ENCODE measurements at places on chromosomes 6 and 20. TPM values are rescaled to one million over a fixed set of nuclear protein-coding genes. Genes with fewer than 3 reads are reported as not detected.

The LY6G6C gene
- 0.24 TPM for total RNA-seq

The ADGB gene
- total RNA-seq: not detected

The HS3ST5 gene
- 14.4 TPM for total RNA-seq

The GJE1 gene
- not detected for total RNA-seq

The COX4I2 gene
- total RNA-seq: not detected

The SNTA1 gene
- total RNA-seq: 10.2 TPM

The ARMH2 gene
- not detected for total RNA-seq

The FOXQ1 gene
- total RNA-seq: 0.15 TPM

The STMND1 gene
- not detected for total RNA-seq

DNA sequence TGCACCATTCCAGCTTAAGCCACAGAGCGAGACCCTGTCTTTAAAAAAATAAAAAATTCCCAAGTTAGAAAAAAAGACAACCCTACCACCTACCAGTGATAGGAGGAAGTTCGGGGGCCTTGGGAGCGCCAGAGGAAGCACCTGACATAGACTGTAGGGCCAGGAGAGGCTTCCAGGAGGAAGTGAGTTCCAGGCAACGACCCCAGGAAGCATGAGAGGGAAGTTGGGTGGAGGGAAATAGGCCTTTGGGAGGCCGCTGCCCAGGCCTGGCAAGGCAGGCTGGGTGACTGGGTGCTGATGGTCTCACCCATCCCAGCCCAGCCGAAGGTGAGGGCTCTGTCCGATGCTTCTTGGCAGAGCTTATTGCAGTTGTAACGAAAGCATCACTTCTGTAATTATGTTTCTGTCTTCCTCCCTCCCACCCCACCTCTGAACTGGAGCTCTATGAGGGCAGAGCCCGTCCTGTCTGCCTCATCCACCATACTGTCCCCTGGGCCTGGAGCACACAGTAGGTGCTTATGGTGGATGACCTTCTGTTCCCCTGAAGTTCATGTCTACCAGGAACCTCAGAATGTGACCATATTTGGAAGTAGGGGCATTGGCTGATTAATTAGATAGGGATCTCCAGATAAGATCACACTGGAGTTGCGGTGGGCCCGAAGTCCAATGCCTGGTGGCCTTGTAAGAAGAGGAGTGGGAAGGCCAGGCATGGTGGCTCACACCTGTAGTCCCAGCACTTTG, 54.1 kb downstream of the UBE2V1 start:
- no peak overlapping the region for H3K4me3 ChIP-seq
- no peaks in the 10 kb centered on the region for H3K4me1 ChIP-seq
- no peaks in the 10 kb centered on the region for H3K36me3 ChIP-seq
- DNase-seq: no peak

DNA sequence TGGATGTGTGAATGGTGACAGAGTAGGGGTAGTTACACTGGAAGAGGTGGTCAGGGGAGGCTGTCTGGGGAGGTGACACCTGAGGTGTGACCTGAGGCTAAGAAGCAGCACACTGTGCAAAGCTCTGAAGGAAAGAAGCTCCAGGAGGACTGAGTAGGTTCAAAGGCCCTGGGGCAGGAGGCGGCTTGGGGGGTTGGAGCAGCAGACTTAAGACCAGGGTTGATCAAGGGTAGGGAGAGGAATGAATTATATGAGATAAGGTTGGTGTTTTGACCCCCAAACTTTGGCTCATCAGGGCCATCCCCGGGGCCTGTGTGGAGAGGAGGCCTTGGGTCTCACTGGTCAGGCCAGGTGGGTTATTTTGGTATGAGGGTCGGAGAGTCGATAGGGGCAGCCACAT, 166.1 kb downstream of the GRM4 start:
- no peak overlapping the region for H3K27ac ChIP-seq
- H3K27me3 ChIP-seq: no peaks in the 10 kb centered on the region
- H3K4me3 ChIP-seq: no peak overlapping the region
- H3K4me1 ChIP-seq: no peaks in the 10 kb centered on the region

DNA sequence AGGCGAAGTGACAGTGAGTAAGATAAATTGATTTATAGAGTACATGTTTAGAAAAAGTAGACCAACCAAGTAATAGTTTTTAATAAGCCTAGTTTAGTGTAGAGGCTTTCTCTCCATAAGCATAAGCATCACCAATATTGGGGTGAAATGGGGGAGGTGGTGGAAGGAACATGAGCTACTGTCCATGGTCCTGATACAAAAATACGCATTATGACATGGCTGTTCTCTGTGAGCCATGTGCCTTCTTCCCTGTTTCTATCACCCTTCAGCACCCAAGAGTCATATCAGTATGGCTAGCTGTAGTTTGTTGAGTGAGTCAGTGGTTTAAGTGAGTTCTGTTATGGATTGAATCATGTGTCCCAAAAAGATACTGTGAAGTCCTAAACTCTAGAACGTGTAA, 150.8 kb downstream of the EDN1 start:
- no peaks in the 10 kb centered on the region for H3K36me3 ChIP-seq
- no peak for DNase-seq
- H3K4me1 ChIP-seq: no peaks in the 10 kb centered on the region
- no peak overlapping the region for H3K4me3 ChIP-seq
- H3K27me3 ChIP-seq: no peaks in the 10 kb centered on the region

DNA sequence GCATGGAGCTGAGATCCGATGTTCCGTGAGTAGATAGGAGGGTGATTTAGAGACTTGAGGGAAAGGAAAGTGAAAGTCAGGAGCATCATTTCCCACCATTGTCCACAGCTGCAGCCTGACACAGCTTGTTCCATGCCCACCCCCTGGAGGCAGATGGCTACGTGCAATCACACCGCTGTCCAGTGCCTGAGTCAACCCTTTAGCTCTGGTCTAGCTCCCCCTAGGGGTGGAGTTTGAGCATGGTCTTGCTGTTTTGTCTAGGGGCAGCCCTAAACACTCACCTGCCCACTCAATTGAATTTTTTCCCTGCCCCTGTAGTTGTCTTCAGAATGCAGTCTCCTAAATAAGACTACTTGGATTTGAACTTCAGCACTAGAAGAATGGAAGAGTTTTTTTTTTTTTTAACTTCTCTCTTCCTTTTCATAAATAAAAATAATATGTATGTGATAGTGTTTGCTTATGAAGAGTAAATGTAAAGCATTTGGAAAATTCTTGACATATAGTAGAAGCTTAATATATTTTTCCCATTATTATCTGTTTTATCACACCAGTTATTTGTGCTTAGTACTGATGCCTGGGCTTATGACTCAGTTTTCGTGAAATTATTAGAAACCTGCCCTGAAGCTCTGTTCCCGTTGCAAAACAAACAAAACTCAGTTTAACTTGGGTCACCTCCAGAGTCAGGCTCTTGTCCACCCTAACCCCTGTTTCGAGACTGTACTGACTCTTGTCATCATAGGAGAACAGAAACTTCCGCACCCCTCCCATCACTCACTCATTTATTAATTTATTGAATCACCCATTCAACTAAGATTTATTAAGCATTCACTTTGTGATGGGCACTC, 814.8 kb downstream of the MAFB start:
- no peaks in the 10 kb centered on the region for H3K36me3 ChIP-seq
- H3K27me3 ChIP-seq: no peaks in the 10 kb centered on the region
- peak; percentile 84 for DNase-seq
- H3K4me1 ChIP-seq: no peaks in the 10 kb centered on the region
- H3K4me3 ChIP-seq: no peak overlapping the region

DNA sequence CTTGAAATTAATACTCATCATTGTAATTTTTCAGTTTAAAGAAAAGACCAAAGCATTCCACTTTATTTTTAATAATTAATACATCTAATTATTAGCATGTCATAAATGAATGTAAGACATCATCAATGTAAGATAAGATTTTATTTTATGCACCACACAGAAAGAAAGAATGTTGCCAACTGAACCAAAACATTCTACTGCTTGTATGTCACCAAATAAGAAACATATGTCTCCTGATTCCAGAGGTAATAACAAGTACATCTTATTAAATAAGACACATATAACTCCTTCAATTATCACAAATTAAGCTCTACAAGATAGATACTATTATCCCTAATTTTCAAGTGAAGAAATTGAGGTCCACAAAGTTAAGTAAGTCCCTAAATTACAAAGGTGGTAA, 189.5 kb downstream of the GMDS start:
- no peaks in the 10 kb centered on the region for H3K27me3 ChIP-seq
- peaks cover 3% of the 10 kb centered on the region for H3K36me3 ChIP-seq
- no peak for DNase-seq

DNA sequence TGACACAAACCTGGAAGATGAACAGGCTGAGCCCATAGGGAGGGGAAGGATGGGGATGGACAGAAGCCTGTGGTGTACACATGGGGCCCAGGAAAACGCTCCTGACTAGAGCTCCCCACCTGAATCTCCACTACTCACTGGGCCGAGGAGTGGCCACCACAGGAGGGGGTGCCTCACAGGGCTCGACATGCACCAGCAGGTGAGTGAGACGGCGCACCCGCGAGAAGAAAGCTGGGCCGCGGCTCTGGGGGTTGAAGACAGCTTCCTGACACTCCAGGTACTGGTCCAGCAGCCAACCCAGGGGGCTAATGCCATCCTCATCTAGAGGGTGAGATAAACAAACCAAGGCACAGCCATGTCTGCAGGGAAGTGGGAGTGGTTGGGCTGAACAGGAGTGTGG, 10.3 kb downstream of the CUL7 start:
- no peak overlapping the region for H3K4me3 ChIP-seq
- peaks cover 81% of the 10 kb centered on the region for H3K36me3 ChIP-seq
- no peaks in the 10 kb centered on the region for H3K4me1 ChIP-seq
- no peak overlapping the region for H3K27ac ChIP-seq

DNA sequence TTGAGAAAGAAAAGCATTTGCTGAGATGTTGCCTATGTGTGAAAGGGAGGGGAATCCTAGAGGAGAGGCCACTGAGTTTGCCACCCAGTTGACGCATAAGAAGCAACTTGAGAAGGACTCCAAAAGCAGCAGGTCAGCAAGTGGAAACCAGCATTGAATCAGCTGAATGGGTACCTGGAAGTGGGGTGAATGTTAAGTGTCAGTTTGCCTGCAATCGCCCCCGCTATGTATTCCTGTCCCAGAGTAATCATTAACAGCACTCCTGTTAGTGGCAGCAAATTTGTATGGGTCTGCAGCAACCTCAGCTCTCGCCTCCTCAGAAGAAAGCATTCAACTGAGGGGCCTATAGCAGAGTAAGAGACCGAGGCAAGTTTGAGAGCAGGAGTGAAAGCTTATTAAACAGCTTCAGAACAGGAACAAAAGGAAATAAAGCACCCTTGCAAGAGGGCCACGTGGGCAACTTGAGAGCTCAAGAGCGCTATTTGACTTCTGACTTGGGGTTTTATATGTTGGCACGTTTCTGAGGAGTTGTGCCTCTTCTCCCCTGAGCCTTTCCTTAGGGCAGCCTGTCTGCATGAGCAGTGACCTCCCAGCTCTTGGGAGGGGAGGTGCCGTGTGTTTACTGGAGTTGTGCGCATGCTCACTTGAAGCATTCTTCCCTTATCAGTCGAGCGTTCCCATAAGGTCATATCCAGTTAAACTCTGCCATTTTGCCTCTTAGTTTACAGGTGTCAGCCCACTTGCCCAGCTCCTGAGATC, 122.6 kb upstream of the PHACTR1 start:
- no peaks in the 10 kb centered on the region for H3K27me3 ChIP-seq
- no peak for DNase-seq
- H3K27ac ChIP-seq: no peak overlapping the region
- H3K4me1 ChIP-seq: no peaks in the 10 kb centered on the region
- H3K36me3 ChIP-seq: no peaks in the 10 kb centered on the region
- no peak overlapping the region for H3K4me3 ChIP-seq

- H3K27me3 ChIP-seq: no peaks in the 10 kb centered on the region
- no peak for DNase-seq
- H3K36me3 ChIP-seq: no peaks in the 10 kb centered on the region
- H3K27ac ChIP-seq: no peak overlapping the region
- H3K4me1 ChIP-seq: no peaks in the 10 kb centered on the region
Observed at GRCh38 chr6:154986787-154987235, 8.3 kb upstream of the TIAM2 start.

- no peaks in the 10 kb centered on the region for H3K36me3 ChIP-seq
- H3K4me3 ChIP-seq: no peak overlapping the region
- H3K27ac ChIP-seq: no peak overlapping the region
- no peak for DNase-seq
Observed at GRCh38 chr20:1473246-1474220, 6.9 kb upstream of the NSFL1C start.

DNA sequence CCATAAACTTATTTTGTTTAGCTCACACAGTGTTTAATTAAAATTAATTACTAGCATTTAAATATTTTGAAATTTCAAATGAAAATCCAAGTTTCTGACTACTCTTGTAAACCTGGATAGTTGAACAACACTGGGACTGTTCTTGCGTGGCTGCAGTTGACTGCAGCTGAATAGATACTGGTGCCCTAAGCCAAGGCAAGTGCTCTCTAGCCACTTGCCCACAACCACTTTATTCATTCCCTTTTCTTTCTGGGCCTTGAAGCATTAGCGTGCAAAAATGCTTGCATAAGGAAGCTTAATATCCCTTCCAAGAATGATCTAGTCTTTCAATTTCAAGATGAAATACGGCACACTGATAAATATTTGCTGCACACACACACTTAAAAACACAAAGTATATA, 676.0 kb upstream of the MARCKS start:
- no peak for DNase-seq
- H3K4me1 ChIP-seq: no peaks in the 10 kb centered on the region
- H3K27me3 ChIP-seq: no peaks in the 10 kb centered on the region
- H3K36me3 ChIP-seq: no peaks in the 10 kb centered on the region

DNA sequence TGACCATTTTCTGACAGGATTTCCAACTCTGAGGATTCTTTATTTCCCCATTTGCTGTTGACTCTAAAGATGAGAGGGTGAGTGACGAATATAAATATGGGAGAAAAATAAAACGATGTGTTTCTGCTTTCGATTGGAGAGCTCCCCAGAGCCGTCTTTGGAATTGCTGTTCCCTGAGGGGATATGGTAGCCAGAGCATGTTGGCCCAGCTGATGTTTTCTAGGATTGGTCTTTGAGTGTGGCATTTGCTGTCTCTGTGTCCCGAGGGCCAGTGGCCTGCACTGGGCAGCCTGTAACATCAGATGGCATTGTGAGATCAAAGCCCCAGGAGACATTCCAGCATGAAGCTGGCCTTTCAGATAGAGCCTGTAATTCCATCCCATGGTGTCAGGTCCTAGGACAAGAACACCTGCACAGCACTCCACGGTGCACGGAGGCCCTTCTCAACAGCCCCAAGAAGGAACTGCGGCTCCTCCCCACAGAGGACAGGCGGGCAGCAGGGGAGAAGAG, 26.7 kb downstream of the PKIG start:
- H3K4me3 ChIP-seq: no peak overlapping the region
- no peak for DNase-seq
- H3K4me1 ChIP-seq: peaks cover 4% of the 10 kb centered on the region
- H3K27ac ChIP-seq: no peak overlapping the region
- H3K27me3 ChIP-seq: no peaks in the 10 kb centered on the region
